NCI-H1694 treated with DMSO at 0.1 percent for 48 hours (cell line): ENCODE measurements at places on chromosomes 6 and 20.

- DNase-seq: no peak
Observed at GRCh38 chr20:25389858-25390537, 637 bp downstream of the ABHD12 start.

DNA sequence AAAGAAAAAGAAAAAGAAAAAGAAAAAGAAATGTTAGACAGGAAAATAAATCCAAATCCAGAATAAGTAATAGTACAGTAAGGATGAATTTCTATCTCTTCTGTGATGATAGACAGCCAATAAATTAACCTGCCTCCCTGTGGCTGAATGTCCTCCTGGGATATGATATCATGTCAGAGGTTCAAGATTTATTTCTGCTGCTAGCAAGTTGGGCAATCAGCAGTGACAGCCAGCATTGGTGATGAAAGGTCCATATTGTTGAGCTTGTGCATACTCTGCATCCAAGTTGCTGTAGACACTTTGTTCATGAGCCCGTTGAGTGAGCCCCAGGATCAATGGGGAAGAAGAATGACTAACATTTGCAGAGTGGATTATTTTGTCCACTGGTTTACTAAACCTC lies 44.9 kb upstream of the CEP85L start:
- no peak for DNase-seq

GRCh38 chr6:42978487-42978838 lies 518 bp downstream of the PEX6 start:
- no peak for DNase-seq

DNA sequence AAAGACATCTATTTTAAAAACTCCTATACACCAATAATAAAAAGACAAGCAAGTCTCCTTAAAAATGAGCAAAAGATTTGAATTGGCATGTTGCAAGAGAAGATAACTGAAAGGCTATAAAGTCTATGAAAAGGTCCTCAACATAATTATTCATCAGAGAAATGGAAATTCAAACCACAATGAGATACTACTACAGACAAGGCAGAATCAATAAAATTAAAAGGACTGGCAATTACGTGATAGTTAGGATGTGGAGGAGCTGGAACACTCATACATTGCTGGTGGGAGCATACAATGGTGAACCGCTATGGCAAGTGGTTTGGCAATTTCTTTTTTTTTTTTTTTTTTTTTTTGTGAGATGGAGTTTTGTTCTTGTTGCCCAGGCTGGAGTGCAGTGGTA lies 43.8 kb upstream of the KIF13A start:
- no peak for DNase-seq

- no peak for DNase-seq
Observed at GRCh38 chr6:106473812-106474211, 113.3 kb downstream of the CRYBG1 start.

GRCh38 chr6:15484140-15484539 lies 178.7 kb downstream of the DTNBP1 start:
- no peak for DNase-seq

DNA sequence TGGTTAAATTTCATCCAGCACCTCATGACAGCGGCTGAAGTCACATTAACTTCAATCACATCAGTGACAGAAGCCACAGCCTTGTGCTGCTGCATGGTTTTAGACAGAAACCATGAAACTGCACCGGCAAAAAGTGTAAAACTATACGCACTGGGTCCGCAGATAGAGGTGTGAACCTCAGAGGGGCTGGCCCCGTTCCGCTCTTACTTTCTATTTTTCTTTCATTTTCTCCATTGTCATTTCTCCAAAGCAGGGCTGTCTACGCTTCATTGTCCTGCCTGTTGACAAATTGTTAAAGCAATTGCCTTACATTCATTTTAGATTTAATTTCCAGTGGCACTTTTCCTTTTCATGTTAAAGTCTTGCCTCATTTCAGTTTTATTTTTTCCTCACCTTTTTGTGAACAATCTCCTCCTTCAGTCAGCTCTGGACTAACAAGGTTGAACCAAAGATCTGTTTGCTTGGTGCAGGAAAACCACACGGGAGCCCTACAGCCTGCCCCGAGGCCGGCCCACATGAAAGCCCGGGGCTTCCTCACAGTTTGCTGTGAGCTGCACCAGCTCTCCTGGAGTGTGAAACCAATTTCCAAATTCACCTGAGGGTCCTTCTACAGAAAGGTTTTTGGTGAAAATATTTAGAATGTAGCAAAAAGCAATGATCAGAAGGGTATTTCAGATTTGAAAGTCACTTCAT lies 63.7 kb downstream of the PRR18 start:
- no peak for DNase-seq

- no peak for DNase-seq
Observed at GRCh38 chr6:169881398-169881797, 130.0 kb downstream of the ERMARD start.

GRCh38 chr20:44209686-44210405 lies 725 bp downstream of the OSER1 start:
- DNase-seq: no peak

- no peak for DNase-seq
Observed at GRCh38 chr20:13139459-13140150, 81.5 kb upstream of the ISM1 start.

GRCh38 chr6:68333442-68333841 lies 301.6 kb upstream of the ADGRB3 start:
- no peak for DNase-seq

DNA sequence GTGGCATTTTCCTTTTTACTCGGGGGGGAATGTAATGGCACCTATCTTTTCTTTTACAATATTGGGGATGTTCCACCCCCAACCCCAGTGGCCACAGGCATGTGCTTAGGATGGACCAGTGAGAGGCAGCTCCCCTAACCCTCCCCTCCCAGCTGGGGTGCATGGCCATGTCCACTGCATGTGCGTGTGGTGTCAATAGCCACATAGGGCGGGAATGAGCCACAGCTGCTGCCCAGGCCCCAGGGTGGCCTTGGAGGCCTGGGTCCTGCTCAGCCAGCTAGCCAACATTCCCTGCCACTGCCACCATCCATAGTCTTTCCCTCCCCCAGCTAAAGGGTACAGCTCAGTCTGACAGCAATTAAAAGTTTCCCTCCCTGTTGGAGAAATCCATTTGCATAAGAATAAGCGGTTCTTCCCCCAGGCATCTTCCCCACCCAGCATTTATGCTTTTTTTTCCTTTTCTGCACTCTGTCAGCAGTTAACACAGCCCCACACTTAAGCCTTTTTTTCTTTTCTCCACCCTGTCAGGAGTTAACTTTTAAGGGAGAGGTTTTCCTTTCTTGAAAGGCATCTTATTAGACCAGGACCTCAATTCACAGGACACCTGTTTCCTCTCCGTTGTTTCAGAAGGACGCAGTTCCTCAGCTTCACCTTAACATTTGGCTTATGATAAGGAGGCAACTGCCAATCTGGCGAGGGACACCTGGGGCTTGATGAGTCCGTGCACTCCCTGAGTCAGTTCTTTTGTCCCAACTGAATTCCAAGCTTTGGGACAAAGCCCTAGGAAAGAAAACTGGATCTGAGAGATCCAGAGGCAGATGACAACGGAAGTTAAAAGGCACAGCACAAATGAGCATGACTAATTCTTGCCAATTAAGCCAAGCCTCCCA lies 121.4 kb downstream of the TPBG start:
- no peak for DNase-seq

DNA sequence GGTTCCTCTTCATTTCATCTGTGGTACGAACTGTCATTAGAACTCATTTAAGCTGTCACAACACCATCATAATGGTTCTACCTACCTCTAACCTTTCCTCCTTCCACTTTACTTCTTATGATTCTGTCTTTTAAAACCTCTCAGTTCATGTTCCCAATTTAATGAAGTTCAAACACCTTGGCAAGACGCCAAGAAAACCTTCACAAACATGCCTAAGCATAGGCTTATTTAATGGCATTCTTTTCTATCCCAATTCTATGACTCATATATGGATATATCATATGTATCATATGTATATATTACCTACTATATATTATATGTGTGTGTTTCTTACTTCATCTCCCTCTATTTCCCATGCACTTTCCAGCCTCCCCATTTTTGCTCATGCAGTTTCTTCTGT lies 283.4 kb upstream of the TBX18 start:
- no peak for DNase-seq

DNA sequence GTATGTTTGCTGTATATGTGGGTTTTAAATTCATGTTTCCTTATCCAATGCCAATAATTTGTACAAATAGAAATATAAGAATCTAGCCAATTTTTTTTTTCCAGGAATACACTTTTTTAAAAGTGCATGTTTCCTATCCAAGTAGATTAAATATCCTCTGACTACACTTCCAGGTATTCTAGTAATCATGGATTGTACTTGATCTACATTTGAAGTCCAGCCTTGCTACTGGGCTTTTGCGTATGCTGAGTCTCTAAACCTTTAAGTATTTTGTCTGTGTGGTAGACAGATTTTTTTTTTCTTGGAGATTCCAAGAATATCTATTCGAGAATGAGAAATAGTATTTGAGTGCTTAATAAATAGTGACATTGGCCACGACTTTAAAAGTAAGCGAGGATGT lies 188.3 kb downstream of the SASH1 start:
- no peak for DNase-seq
